ENCODE measurements at places on chromosomes 13 and 19.

DNA sequence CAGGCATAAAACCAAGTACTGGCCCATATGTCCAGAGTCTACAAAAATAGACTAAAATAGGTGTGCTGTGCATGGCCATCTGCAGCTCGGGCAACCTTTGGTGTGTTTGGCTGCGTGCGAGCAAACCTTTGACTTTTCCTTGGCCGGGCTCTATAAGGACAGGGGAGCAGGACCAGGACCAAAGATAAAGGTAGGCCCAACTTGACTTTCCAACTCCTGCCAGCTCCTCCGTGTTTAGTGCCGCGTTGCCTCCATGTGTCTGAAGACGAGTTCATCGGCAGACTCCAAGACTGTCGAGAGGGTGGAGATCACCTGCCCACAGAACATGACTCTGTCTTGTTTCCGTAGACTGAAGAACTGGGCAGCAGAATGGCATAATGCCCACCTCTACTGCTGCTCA is 375.5 kb downstream of the IRS2 start:
- no peak overlapping the region for H3K27ac ChIP-seq
- H3K27me3 ChIP-seq = no peaks in the 10 kb centered on the region
- no peaks in the 10 kb centered on the region for H3K4me1 ChIP-seq
- DNase-seq = no peak

- H3K36me3 ChIP-seq = no peaks in the 10 kb centered on the region
- no peak overlapping the region for H3K27ac ChIP-seq
- H3K4me3 ChIP-seq = no peak overlapping the region
- DNase-seq = no peak
Measured at GRCh38 chr13:91459485-91459884, 61.1 kb downstream of the GPC5 start.

DNA sequence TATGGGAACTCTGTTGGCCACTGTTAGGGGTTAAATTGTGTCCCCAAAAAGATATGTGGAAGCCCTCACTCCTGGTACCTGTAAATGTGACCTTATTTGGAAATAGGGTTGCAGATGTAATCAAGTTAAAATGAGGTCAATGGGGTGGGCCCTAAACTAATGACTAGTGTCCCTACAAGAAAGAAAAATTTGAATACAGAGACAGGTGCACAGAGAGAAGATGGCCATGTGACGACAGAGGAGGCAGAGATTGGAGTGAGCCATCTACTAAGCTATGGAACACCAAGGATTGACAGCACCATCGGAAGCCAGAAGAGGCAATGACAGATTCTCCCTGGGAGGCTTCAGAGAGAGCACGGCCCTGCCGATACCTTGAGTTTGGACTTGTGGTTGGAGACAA is 16.5 kb downstream of the POU2F2 start:
- no peak for DNase-seq
- H3K36me3 ChIP-seq = no peaks in the 10 kb centered on the region
- no peaks in the 10 kb centered on the region for H3K27me3 ChIP-seq

- H3K4me3 ChIP-seq = no peak overlapping the region
- H3K27ac ChIP-seq = no peak overlapping the region
- peaks cover 7% of the 10 kb centered on the region for H3K4me1 ChIP-seq
- no peaks in the 10 kb centered on the region for H3K36me3 ChIP-seq
- no peak for DNase-seq
Measured at GRCh38 chr13:40609972-40610726, 56.3 kb downstream of the FOXO1 start.

GRCh38 chr19:32971012-32971595 is 654 bp downstream of the CEP89 start:
- H3K4me3 ChIP-seq = peak overlapping the region; percentile 56
- H3K36me3 ChIP-seq = peaks cover 12% of the 10 kb centered on the region
- H3K27ac ChIP-seq = no peak overlapping the region
- no peak for DNase-seq

DNA sequence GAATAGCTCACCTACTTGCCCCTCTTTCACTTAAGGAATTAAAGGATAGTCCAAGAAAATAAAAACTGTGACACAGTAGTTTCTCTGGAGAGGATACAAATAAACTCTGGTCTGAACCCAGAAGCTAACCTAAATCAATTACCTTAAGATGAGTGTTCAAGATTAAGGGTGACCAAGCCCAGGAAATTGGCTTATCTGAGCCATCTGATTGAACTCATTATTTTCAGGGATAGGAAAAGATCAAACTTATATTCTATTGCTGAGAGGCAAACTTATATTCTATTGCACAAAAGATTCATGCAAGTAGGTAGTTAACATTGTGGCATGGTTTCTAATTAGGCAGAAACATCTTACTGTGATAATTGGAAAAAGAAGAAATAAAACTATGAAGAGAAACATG is 175.1 kb downstream of the DCLK1 start:
- no peaks in the 10 kb centered on the region for H3K27me3 ChIP-seq
- DNase-seq = no peak
- no peak overlapping the region for H3K4me3 ChIP-seq
- no peaks in the 10 kb centered on the region for H3K36me3 ChIP-seq
- no peak overlapping the region for H3K27ac ChIP-seq

- no peaks in the 10 kb centered on the region for H3K27me3 ChIP-seq
- no peaks in the 10 kb centered on the region for H3K36me3 ChIP-seq
- no peaks in the 10 kb centered on the region for H3K4me1 ChIP-seq
- peak; percentile 69 for DNase-seq
Measured at GRCh38 chr13:26985285-26985878, 186.2 kb downstream of the USP12 start.

DNA sequence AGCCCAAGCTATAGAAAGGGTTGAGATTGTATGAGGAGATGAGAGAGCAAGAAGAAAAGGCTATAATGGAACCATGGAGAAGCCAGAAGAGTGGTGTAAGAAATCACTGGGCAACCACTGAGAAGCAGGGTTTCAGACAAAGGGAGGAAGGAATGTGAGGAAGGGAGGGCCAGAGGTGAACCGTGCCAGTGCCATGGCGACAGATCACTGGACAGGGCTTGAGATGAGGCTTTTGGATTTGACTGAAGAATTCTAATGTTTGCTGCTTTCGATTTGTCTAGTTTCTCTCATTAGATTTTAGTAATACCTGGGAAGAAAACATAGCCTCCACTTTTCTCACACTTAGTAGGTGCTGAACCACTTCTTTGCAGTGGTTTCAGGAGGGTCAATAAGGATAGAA is 6.3 kb upstream of the GPR183 start:
- H3K4me1 ChIP-seq = peaks cover 30% of the 10 kb centered on the region
- no peaks in the 10 kb centered on the region for H3K27me3 ChIP-seq
- no peak for DNase-seq
- H3K36me3 ChIP-seq = peaks cover 2% of the 10 kb centered on the region

- H3K36me3 ChIP-seq = no peaks in the 10 kb centered on the region
- no peak overlapping the region for H3K4me3 ChIP-seq
- no peaks in the 10 kb centered on the region for H3K27me3 ChIP-seq
- H3K4me1 ChIP-seq = no peaks in the 10 kb centered on the region
- H3K27ac ChIP-seq = no peak overlapping the region
Measured at GRCh38 chr13:87497426-87497825, 173.7 kb upstream of the SLITRK5 start.

DNA sequence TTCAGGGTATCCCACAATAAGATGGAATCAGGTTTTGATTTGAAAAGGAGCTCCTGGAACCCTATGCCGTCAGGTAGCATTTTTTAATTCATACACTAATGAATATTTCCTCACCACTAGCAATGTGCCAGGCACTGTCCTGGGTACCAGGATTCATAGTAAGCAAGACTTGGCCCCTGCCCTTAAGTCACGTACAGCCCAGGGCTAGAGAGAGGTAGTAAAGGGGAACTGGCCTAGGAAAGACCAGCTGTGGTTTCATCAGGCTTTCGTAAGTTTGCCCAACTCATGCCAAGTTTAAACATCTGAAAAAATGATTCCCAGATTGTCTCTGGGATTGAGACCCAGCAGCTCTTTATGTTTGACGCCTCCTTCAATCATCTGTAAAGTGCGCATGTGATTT is 45.9 kb upstream of the AMER2 start:
- no peak overlapping the region for H3K27ac ChIP-seq
- H3K27me3 ChIP-seq = peaks cover 2% of the 10 kb centered on the region
- no peak overlapping the region for H3K4me3 ChIP-seq
- H3K36me3 ChIP-seq = no peaks in the 10 kb centered on the region
- DNase-seq = no peak

- no peak for DNase-seq
- H3K4me3 ChIP-seq = no peak overlapping the region
- peaks cover 7% of the 10 kb centered on the region for H3K4me1 ChIP-seq
- peaks cover 38% of the 10 kb centered on the region for H3K27me3 ChIP-seq
Measured at GRCh38 chr13:40660141-40660664, 6.2 kb downstream of the FOXO1 start.

- H3K27ac ChIP-seq = no peak overlapping the region
- H3K27me3 ChIP-seq = no peaks in the 10 kb centered on the region
- no peak overlapping the region for H3K4me3 ChIP-seq
- H3K36me3 ChIP-seq = no peaks in the 10 kb centered on the region
- no peaks in the 10 kb centered on the region for H3K4me1 ChIP-seq
- DNase-seq = no peak
Measured at GRCh38 chr13:21014139-21014501, 47.3 kb downstream of the LATS2 start.

DNA sequence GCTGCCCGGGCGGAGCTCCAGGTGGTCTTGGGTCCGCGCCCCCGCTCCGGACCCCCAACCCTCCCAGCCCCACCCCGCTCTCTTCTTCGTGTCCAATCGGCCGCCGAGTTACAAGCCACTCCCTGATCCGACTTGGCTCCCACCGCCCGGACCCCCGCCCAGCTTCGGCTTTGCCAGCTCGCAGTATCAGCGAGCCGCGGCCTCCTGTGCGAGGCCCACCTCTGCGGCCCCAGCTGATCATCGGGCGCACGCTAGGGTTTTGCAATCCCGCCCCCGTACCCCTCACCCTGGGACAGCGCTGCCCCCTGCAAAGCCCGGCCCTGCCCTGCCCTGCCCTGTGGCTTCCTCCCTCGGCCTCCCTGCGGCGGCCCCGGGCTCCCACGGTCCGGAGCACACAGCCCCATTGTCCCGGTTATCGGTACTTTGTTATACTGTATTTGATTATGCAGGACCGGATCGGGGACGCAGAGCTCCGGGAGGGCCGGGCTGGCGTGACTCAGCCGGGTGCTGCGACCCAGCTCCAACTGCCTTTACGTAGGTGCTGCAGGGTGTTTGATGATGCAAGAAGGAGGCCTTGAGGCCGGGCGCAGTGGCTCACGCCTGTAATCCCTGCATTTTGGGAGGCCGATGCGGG is 598 bp upstream of the LPAR2 start:
- no peaks in the 10 kb centered on the region for H3K27me3 ChIP-seq
- peak overlapping the region; percentile 79 for H3K27ac ChIP-seq
- peaks cover 40% of the 10 kb centered on the region for H3K36me3 ChIP-seq
- peak overlapping the region; percentile 59 for H3K4me3 ChIP-seq
- H3K4me1 ChIP-seq = peaks cover 21% of the 10 kb centered on the region
- DNase-seq = no peak

DNA sequence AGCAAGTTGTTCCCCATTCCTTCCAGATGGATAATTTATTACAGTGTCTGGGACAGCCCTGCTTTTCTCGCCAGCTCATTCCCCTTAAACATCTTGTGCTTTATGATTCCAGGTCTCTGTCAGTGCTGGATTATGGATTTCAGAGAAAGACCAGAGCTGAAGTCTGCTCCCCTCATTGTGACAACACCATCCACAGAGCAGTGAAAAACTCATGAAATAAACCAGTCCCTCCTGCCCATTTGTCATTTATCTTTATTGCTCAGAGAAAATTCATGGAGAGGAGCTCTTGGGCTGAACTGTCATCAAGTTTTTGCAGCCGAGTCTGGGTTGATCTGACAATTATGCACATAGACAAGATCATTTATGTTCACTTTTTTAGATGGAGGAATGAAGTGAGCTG is 92.7 kb upstream of the GPR12 start:
- no peak for DNase-seq
- no peaks in the 10 kb centered on the region for H3K27me3 ChIP-seq
- H3K4me3 ChIP-seq = no peak overlapping the region
- no peaks in the 10 kb centered on the region for H3K4me1 ChIP-seq
- no peaks in the 10 kb centered on the region for H3K36me3 ChIP-seq
- H3K27ac ChIP-seq = no peak overlapping the region

DNA sequence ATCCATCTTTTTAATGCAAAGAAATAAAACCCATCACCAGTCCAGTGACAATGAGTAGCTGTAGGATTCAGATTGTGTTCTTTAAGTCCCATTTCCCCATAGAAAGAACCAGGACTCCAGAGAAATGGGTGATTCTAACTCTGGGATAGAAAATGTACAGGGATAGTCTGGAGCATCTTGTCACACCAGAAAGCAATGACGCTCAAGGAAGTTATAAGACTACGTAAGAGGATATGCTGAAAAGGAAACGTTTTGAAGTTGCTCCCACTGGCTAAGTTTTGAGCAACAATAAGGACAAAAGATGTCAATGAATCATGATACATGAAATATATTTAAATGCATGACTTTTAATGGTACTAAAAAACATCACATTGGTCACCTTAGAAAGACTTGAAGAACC is 360.1 kb downstream of the DLEU7 start:
- H3K4me3 ChIP-seq = no peak overlapping the region
- no peaks in the 10 kb centered on the region for H3K36me3 ChIP-seq
- H3K4me1 ChIP-seq = no peaks in the 10 kb centered on the region
- no peak for DNase-seq
- no peak overlapping the region for H3K27ac ChIP-seq
- H3K27me3 ChIP-seq = no peaks in the 10 kb centered on the region

DNA sequence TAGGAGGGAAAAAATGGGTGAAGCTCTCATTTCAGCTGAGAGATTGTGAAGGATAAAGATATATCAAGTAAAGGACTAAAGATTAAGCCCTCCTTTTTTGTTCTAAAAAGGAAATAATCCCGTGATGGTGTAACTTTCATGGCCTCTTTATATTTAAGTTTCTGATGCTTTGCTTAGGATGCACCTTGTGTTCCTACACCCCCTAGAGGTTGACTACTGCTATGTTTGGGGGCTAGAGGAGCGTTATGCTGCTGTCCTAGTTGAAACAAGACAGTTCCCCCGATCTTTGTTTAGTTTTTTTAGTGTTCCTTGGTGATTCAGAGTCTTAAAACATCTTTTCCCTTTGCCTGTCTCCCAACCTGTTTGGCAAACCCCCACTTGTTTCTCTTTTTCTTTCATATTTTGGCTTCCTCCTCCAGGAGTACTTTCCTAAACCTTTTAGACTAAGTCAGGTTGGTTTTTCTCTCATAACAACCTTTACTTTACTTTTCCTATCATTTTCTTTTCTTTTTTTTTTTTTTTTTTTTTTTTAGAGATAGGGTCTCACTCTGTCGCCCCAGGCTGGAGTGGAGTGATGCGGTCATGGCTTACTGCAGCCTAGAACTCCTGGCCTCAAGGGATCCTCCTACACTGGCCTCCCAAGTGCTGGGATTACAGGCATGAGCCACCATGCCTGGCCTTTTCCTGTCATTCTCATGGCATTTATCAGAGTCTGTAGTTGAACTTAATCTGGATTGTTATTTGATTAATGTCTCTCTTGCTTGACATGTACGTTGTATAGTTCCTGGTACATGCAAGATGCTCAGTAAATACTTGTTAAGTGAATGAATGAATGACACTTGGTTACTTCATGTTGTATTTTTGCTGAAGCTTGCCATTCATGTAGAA is 2.8 kb downstream of the UBA2 start:
- H3K4me3 ChIP-seq = peak overlapping the region; percentile 0
- H3K4me1 ChIP-seq = peaks cover 15% of the 10 kb centered on the region
- H3K27ac ChIP-seq = no peak overlapping the region

GRCh38 chr13:21478881-21479808 is 20.0 kb upstream of the ZDHHC20 start:
- no peaks in the 10 kb centered on the region for H3K36me3 ChIP-seq
- no peak overlapping the region for H3K27ac ChIP-seq
- H3K4me1 ChIP-seq = no peaks in the 10 kb centered on the region

GRCh38 chr13:65911546-65912193 is 1318.5 kb downstream of the PCDH9 start:
- no peak for DNase-seq
- H3K4me3 ChIP-seq = no peak overlapping the region
- H3K36me3 ChIP-seq = no peaks in the 10 kb centered on the region
- H3K27me3 ChIP-seq = no peaks in the 10 kb centered on the region

Data from thymus (tissue), 14 donors.